ENCODE measurements at places on chromosomes 5 and 9.

- no peak for DNase-seq
These were observed 30.5 kb downstream of the CMYA5 start for GRCh38 chr5:79720096-79720495.

DNA sequence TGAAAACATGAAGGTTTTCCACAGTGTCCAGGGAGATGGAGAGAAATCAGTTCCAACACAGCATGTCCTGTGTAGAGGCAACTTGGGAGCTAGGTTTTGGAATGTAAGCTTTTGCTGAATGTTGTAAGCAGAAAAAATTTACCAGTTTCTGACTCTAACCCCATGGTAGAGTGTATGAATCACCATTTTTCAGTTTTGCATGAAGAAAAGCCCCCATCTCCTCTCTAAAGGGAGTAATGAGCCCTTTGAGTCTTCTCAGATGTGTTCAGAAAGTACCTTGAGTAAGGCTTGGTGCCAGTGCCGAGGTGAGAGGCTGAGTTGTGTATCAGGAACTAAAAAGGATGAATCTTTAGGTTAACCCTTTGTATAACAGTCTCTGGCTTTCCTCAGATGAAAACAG is 96.2 kb downstream of the ADRB2 start:
- DNase-seq, result peak; percentile 10

GRCh38 chr9:91186632-91187108 is 175.0 kb downstream of the AUH start:
- no peak for DNase-seq

- no peak for DNase-seq
These were observed 421.0 kb downstream of the GADD45G start for GRCh38 chr9:90025816-90026215.

GRCh38 chr9:88829276-88829675 is 162.0 kb upstream of the S1PR3 start:
- DNase-seq, result peak; percentile 9

DNA sequence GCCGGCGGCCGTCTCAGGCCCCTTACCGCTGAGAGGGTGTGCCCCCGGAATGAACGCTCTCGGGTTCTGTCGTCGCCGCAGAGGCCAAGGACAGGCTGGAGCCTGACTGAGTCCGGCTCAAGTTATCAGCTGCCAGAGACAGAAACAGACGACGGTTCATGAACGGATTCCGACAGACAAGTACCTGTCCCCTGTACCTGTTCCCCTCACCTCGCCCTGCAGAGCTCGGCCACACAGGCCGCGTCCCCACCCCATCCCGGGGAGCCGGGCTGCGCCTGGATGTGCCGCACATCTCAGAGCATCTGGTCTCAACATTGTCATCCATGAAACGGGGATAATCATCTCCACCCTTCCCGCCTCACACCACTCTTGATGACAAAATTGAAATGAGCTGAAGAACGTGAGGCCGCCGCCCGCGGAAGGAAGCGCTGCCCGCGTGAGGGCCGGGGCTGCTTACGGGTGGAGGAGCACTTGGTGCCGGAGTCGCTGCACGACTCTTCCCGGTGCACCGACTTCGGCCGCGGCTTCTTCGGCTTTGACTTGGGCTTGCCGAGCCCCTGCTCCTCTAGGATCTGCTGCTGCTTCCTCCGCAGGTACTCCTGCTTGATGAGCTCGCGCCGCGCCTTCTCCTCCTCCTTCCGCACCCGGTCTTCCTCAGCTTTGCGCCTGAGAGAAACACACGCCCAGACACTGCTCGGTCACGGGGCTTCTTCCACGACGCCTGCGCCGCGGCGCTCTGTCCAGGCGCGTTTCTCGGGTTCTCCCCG is 89.2 kb downstream of the CAMSAP1 start:
- DNase-seq, result no peak

GRCh38 chr9:96148634-96149532 is 153.1 kb downstream of the HSD17B3 start:
- no peak for DNase-seq

GRCh38 chr9:116342061-116342460 is 188.5 kb downstream of the PAPPA start:
- no peak for DNase-seq

DNA sequence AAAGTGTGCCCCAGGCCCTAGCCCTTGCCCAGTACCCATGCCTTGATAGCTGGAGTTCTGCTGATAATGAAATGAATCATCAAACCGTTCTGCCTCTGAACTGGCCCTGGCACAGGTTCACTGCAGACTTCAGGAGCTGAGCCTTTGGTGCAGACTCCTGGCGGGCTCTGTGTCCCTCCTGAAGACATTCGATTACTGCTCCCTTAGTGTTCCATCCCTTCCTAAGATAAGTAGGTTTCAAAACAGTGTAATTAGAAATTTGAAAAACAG is 97.2 kb downstream of the MVB12B start:
- no peak for DNase-seq

GRCh38 chr5:1668141-1668721 is 131.4 kb downstream of the MRPL36 start:
- no peak for DNase-seq

GRCh38 chr9:38620483-38621433 is at the start of gene ANKRD18A:
TSS of gene ANKRD18A (minus strand) at chr9:38620596. CDS start at chr9:38620285, 311 bp downstream.
- peak; percentile 86 for DNase-seq

DNA sequence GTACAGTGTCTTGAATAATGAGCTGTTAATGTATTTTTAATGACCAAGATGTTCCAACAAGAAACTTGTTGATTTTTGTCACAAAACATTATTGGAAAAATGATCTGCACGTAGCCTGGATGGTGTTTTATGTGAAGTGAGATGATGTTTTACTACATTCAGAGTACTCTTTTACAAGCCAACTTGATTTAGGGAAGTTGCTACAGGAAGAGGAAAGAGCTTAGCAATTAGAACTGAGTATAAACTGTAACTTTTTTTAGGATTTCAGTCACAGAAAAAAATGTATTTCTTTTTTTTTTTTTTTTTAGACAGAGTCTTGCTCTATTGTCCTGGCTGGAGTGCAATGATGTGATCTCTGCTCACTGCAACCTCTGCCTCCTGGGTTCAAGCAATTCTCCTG is 113.6 kb upstream of the ADRA1B start:
- no peak for DNase-seq

DNA sequence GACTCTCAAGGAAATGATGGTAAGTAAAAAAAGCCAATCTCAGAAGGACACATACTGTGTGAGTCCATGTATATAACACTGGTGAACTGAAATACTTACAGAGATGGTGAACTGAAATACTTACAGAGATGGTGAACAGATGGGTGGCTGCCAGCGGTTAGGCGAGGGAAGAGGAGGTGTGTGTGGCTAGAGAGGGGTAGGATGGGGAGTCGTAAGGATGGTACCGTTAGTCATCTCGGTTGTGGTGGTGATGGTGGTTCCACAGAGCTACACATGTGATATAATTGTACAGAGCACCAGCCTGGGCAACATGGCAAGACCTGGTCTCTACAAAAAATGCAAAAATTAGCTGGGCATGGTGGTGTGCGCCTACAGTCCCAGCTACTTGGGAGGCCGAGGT is 113.6 kb upstream of the RAPGEF1 start:
- peak; percentile 26 for DNase-seq

DNA sequence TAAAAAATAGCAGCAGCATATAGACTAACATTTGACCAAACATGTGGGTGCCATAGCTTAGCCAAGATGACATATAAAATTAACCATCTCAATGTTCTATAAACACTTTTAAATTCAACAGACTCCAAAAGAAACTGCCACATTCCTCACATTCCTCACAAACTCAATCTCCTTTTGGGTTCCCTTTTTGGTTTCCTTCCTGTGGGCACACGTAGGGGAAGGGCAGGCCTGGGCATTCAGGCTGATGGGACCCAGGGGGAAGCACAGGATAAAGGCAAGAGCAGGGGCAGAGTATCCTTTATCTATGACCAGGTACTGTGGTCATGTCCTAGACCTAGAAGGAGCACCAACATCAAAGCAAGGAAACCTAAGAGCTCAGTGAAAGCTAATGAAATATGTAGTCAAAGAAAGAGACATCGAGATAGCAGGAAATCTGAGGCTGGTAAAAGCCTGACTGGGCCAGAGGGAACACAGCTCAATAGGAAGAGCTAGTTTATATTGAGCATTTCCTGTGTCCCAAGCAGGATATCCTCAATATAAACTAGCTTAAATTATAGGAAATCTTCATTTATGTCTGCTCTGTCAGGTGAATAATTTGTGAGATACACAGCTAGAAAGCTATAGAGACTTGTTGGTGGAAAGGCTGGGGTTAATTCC is 13.6 kb upstream of the ERAP1 start:
- DNase-seq, result no peak

- DNase-seq, result no peak
These were observed 31.7 kb upstream of the CSF1R start for GRCh38 chr5:150117945-150118560.

DNA sequence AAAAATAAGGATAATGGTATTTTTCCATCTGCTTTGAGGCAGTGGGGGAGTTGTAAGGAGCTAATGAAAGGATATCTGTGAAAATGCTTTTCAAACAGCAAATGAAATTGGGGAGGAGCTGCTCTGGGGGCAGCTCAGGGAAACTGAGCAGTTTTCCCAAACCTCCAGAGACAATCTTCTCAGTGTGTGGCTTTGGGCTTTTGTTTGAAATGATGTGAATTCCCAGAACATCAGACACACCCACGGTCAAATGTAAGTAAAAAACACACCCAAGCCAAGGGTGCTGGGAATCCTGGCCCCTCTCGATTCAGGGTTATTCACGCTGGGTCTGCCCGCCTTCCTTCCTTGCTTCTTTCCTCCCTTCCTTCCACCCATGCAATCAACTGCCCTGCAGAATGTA is 512.6 kb downstream of the BNC2 start:
- no peak for DNase-seq

- no peak for DNase-seq
These were observed 28.5 kb downstream of the GLRA1 start for GRCh38 chr5:151896031-151896691.

- DNase-seq, result no peak
These were observed 50.8 kb downstream of the WWC1 start for GRCh38 chr5:168342151-168342825.

DNA sequence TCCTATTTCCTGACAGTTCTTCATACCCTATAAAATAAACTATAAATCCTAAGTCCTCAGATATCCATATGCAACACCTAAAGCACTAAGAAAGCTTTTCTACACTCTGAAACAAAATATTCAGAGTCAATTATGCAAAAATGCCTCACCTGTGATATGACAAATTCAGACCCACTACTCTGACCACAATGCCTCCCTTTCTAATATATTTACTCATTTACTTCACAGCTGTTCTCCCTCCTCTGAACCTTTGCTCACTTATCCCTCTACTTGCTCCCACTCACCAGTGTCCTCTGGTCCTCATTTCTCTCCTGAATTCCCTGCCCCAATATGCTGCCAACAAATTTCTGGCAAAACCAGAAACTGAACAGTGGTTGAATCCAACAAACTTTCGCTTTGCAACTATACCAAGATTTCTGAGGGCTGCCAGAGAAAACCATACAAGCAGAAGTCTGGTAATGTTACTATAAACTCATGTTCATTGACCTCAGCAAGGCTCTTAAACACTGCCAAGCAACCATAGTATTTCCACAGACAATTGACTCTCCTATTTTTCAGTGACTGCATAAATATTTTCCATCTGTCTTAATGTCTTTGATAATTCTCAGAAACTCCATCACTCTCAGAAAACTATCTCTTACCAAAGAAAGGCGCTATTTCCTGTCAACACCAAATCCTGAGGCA is 7.1 kb downstream of the CCNH start:
- no peak for DNase-seq
